GM23248 (cell line): ENCODE measurements at places on chromosomes 3 and 15. TPM values are rescaled to one million over a fixed set of nuclear protein-coding genes. Genes with fewer than 3 reads are reported as not detected.

Gene IGF2BP2
- total RNA-seq, result 60.6 and 86.0 TPM in 2 replicates

Gene CACNA2D2
- not detected in 2 replicates for total RNA-seq

Gene RAB5A
- 56.5 and 94.9 TPM in 2 replicates for total RNA-seq

Gene HGD
- total RNA-seq, result not detected in 2 replicates

Gene RNU6-1
- not detected in 2 replicates for total RNA-seq

Gene DZIP1L
- total RNA-seq, result 19.8 and 34.0 TPM in 2 replicates

Gene CPLX3
- not detected in 2 replicates for total RNA-seq

Gene SYNPR
- not detected in 2 replicates for total RNA-seq

Gene COL6A5
- total RNA-seq, result not detected in 2 replicates

Gene ITIH3
- total RNA-seq, result not detected in 2 replicates

Gene CCDC13
- 0.22 and 1.3 TPM in 2 replicates for total RNA-seq

Gene PLSCR5
- total RNA-seq, result not detected in 2 replicates

Gene SUCNR1
- total RNA-seq, result under 0.01 TPM in 1 of 2 replicates, not detected in the other

Gene WDR53
- 8.9 and 9.4 TPM in 2 replicates for total RNA-seq

Gene NMNAT3
- total RNA-seq, result not detected in 2 replicates

Gene HCN4
- not detected in 2 replicates for total RNA-seq

Gene RBM6
- 29.8 and 31.8 TPM in 2 replicates for total RNA-seq

Gene MAP3K13
- 14.8 and 16.7 TPM in 2 replicates for total RNA-seq

Gene SMAD6
- 24.0 and 32.9 TPM in 2 replicates for total RNA-seq

Gene CGNL1
- 0.11 and 0.13 TPM in 2 replicates for total RNA-seq
